ENCODE measurements at places on chromosomes 16 and 17.

DNA sequence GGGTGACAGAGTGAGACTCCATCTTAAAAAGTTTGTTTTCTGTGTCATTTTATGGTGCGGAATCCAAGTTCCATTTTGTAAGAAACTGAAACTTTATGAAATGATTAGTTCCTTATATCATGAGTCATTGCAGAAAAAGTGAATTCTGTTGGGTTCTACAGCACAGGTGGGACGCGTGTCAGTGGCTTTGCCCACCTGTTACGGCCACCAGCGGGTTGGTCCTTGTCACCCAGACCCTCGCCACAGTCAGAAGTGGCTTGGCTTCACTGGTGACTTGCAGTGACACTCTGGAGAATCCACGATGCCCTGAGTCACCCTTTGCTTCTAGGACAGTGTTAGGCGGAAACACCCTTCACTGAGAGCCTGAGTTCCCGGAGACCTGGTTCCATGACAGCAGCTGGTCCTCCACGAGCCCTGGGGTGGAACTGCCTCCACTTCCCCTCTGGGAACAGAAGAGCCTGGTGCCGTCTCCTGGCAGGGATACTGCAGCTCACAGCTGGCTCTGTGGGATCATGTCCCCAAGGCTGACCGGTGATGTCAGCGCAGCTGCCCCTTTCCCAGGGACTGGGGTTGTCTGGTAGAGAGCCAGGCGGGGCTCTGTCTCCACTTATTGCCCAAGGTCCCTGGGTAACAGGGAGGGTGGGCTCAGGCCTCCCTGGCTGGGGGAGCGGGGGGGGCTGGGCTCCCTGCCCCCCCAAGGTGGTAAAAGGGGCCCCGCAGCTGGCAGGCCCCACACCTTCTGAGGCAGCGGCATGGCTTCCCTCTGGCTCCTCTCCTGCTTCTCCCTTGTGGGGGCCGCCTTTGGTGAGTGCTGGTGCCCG, at the start of gene CTRB1:
Gene CTRB1 (plus strand): TSS at position 733 of the 821 bp plus-strand sequence. CDS start 20 bp downstream, at position 753.
- DNase-seq, result no peak

- no peak for DNase-seq
Measured at GRCh38 chr17:3802461-3803307, 1.7 kb upstream of the ITGAE start.

DNA sequence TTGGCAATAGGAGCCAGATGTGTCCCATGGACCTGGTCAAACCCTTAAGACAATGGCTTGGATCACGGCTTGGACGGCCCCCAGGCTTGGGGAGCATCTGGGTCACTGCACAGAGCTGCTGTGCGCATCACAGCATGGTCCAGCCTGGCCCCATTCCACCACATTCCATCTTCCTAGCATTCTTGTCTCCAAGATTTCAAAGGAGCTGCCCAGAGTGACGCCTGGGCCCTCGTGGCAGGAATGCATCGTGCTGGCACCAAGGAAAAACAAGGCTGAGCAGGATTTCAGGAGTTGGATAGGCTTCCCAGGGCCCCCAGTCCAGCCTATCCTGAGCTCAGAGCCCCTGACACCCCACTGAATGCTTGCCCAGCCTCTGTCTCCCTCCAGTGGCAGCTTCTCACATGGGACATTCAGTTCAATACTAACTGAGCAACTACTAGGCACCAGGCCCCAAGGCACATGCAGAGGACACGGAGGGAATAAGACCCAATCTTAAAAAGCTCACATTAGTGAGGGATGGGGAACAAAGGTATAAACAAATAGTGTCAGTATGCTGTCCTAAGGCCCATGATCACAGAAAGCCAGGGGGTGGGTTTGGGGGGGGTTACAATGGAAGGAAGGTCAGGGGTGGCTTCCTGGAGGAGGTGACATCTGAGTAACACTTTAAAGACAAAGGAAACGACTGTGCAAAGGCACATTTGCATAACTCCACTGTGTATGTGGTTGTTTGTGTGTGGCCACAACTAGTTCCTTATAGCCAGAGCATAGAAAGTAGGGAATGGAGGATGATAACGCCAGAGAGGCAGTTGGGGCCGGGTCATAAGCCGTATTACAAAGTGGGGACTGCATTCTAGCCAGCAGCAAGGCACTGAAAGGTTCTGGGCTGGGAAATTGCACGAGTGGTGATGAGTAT, 34.1 kb downstream of the TK2 start:
- peak; percentile 46 for DNase-seq

- no peak for DNase-seq
Measured at GRCh38 chr16:64864232-64864809, 257.5 kb downstream of the CDH11 start.

GRCh38 chr16:85829751-85830445, 30.4 kb downstream of the COX4I1 start:
- peak; percentile 33 for DNase-seq

DNA sequence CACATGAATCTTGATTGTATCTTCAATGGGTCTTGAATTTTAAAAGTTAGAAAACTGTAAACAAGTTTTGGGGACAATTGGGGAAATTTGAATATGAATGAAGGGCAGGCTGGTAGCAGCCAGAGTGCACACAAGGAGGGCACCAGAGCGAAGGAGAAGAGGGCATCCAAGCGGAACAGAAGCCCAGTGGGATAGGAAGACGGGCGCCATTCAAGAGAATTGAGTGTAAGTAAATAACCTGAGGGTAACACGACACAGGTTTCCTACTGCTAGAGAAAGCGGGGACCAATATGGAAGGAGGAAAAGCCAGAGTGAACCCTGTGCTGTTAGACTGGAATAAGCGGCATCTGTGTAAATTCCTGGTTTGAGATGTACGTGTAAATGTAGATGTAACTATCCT, 115.1 kb upstream of the CCL2 start:
- no peak for DNase-seq

DNA sequence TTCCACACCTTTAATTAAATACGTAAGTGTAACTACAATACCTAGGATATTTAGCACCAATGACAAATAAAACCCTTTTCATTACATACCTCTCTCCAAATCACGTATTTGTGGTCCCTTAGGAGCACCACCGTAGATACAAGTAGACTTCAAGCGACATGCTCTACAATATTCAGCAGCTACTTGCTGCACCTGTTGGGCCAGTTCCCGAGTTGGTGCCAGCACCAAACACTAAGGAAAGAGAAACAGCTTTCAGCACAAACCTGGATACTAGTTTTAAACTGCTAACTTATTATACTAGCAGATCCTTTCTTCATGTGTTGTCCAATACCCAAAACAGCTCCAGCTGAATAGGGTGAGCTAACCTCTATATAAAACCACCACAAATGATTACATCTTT, 2.7 kb downstream of the DDX5 start:
- no peak for DNase-seq

DNA sequence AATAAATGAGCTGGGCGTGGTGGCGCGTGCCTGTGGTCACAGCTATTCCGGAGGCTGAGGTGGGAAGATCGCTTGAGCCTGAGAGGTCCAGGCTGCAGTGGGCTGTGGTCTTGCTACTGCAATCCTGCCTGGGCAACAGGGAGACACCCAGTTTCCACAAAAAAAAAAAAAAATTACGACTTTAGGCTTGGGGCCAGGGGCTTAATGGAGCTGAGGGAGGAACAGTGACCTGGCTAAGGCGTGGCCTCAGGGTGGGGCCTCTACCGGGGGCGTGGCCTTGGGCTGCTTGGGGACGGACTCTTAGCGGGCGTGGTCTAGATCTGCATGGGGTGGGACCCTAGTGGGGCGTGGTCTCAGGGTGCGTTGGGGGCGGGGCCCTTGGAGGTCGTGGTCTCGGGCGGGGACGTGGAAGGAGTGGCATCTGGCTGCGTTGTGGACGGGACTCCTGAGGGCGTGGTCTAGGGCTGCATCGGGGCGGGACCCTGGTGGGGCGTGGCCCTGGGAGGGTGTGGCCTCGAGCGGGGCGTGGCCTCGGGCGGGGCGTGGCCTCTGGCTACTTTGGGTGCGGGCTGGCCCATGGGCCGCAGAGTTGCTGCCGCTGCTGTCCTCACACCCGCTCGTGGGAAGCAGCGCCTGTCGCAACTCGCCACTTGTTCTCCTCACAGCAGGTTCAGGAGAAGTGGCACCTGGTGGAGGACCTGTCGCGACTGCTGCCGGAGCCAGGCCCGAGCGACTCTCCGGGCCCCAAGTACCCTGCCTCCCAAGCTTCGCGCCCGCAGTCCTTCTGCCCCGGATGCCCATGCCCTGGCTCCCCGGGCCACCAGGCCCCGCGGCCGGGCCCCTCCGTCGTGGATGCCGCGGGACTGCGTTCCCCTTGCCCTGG, 5.8 kb upstream of the C17orf99 start:
- DNase-seq, result peak; percentile 97

GRCh38 chr16:53220585-53220984, 165.8 kb downstream of the CHD9 start:
- peak; percentile 26 for DNase-seq

GRCh38 chr16:86955136-86955855, 361.9 kb downstream of the C16orf95 start:
- DNase-seq, result no peak

GRCh38 chr17:29004081-29004692, 1.6 kb downstream of the SEZ6 start:
- no peak for DNase-seq

- DNase-seq, result no peak
Measured at GRCh38 chr17:33464669-33465280, 171.7 kb upstream of the ASIC2 start.

- no peak for DNase-seq
Measured at GRCh38 chr16:60060731-60061130, 1326.6 kb upstream of the GOT2 start.

DNA sequence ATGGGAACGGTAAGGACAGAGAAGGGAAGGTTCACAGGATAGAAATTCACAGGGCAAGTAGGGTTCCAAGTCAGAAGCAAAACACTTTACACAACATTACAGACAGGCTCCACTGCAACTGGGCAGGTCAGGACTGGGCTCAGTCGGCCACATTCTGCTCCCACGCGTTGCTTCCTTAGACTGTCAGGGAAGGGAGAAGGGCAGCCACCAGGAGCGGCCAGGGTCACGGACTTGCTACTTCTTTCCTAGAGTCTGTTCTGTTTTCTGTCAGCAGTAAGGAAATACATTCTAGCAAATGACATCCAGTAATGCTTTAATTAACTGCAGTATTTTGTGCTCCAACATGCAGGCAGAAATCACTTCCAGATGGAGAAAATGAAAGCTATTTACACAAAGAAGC, 160.3 kb upstream of the RPH3AL start:
- no peak for DNase-seq

- DNase-seq, result no peak
Measured at GRCh38 chr17:82399601-82400101, 18.5 kb upstream of the HEXD start.

GRCh38 chr17:55291114-55291507, 26.4 kb downstream of the HLF start:
- no peak for DNase-seq

- no peak for DNase-seq
Measured at GRCh38 chr16:56266641-56267607, 75.6 kb downstream of the GNAO1 start.
